Fibroblast of upper back skin (primary cell): ENCODE measurements at places on chromosomes 2 and 18.

DNA sequence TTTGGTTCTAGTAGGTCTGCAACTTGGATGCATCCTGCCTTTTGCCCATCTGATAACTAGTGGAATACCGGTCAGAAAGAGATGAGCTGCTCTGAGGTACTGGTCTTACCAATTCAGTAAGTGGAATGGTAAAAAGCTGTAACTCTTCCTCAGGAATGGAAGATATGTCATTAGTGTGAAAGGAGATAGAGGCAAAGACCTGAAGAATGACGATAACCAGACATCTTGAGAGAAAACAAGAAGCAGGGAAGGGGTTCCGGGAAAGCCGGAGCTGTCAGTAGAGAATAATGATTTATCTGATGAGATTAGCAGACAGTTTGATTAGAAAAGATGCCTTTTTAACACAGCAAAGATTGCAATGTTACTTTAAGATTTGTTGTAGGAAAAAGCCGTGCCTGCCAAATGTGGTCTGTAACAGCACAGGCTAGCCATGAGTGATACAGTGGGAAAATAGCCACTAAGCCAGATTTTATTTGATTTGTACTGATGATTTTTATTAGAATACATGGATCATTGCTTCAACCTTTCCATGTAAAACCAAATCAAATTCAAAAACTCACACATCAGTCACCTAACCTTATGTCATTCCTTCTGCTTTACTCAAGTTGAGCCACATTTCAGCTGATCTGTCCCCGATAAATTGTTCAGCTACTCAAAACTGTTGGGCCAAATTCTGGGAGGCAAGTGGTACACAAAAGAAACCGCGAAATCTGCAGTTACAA is 110.0 kb downstream of the TCF4 start:
- peak; percentile 59 for DNase-seq

- DNase-seq = no peak
These were observed 45.1 kb downstream of the PIEZO2 start for GRCh38 chr18:11104307-11104706.

DNA sequence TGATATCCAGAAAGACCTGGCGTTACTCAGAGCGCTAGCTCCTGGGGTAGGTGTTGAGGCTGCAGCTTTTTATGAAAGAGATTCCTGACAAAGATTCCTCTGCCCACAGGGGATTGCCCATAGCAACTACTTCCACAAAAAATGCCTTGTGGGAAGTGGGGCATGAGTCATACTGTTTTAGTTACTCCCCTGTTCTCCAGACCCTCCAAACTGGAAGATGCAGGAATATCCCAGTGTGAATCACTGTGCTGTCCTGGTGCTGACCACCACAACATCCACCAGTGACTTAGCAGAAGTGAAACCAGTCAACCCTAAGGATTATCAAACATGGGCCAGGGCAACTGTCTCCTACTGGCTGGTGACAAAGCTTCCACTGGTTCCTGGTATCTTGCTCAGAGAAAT is 61.8 kb downstream of the CDH2 start:
- DNase-seq = peak; percentile 96

DNA sequence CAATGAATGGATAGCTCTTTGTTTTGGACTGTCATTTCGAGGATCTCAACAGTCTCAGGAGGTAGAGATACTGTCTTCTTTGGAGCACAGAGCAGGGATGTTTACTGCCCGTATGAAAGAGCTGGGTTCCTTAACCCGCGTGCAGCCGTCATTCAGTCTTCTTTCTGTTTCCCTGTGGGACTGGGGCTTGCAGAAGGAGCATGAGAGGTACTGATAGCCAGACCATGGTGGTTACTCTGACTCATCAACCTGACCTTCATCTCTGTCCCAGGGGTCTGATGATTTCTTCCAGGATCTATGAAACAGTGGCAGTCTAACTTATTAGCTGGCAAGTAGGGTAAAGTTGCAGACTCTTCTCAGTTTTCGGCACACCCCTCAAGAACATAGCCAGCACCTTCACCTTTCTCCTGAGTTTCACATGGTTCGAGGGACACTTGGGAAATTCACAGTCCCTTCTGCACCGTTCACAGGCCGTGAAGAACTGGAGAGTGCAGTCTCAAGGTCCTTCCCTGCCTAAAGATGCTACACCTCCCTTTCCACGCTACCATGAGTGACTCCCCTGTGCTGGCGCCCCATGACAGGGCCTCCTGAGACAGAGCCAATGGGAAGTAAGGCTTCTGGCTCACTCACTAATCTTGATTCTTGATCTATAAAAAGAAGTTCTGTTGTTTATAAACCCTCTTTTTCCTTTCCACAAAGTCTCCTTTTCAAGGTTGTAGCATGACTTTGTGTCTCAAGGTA is 226.2 kb downstream of the MC4R start:
- peak; percentile 72 for DNase-seq

DNA sequence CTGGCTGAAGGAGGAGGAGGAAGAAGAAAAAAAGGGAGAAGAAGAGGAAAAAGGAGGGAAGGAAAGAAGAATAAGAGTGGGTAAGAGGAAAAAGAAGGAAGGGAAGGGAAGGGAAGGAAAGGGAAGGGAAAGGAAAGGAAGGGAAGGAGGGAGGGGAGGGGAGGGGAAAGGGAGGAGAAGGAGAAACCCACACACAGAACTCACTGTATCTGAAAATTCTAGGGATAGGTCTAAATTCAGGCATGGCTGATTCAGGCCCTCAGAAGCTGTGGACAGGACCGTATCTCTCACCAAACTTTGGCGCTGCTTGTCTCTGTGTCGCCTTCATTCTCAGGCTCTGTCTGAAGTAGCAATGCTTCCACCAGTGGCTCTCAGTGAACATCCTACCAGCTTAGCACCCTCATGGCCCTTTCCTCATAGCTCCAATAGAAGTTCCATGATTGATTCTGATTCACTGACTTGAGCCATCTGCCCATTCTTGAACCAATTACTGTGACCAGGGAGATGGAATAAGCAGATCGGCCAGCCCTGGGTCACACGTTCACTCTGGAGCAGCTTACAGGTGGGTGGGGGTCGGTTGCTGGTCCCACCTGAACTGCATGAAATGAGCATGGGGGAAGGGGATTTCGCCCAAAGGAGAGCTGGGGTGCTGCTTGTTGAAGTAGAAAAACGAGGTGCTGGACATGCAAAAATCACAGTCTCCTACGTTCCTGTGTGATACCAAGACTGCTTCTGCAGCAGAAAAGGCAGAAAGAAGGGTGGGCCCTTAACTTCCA is 59.7 kb downstream of the TTC32 start:
- DNase-seq = no peak

DNA sequence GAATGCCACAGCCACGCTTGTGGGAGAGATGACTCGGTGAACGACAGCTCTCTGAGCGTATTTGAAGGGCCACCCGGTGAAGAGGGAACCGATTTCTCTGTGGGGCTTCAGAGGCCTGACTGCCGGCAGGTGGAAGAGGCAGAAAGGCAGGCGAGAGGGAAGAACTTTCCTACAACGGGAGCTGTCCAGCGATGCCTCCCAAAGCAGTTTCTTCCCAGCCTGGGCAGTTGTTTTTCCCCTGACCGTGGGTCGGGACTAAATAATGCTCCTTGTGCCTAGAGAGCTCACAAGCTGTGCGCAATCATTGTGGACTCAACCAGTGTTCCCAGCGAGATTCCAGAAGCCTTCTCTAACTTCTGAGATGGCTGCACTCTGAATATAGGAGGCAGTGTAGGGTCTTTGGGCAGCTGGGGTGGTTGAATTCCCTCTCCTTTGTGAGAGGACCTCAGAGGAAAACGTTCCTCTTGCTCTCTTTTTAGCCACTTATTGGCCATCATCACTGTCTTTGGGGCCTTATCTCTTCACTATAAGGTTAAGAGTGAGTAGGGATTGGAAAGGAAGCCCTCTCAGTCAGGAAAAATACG is 710 bp downstream of the SEC11C start:
- DNase-seq = peak; percentile 22
